ENCODE measurements at places on chromosomes 5 and 9.

GRCh38 chr5:91020065-91020800 is 362.9 kb downstream of the ARRDC3 start:
- no peak for DNase-seq

DNA sequence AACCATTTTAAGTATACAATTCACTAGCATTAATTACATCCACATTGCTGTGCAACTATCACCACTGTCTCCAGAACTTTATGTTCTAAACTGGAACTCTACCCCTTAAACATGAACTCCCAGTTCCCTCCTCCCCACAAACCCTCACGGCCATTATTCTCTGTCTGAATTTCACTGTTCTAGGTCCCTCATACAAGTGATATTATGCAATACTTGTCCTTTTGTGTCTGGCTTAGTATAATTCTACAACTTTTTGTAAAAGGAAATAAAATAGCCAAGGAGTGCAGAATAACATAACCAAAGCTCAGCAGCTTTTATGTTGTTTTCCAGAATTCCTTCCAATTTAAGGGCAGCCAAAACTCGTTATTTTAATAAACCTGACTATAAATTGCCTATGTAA is 53.2 kb downstream of the NAA35 start:
- DNase-seq: no peak

GRCh38 chr9:81416476-81417298 is 272.7 kb downstream of the TLE1 start:
- no peak for DNase-seq

DNA sequence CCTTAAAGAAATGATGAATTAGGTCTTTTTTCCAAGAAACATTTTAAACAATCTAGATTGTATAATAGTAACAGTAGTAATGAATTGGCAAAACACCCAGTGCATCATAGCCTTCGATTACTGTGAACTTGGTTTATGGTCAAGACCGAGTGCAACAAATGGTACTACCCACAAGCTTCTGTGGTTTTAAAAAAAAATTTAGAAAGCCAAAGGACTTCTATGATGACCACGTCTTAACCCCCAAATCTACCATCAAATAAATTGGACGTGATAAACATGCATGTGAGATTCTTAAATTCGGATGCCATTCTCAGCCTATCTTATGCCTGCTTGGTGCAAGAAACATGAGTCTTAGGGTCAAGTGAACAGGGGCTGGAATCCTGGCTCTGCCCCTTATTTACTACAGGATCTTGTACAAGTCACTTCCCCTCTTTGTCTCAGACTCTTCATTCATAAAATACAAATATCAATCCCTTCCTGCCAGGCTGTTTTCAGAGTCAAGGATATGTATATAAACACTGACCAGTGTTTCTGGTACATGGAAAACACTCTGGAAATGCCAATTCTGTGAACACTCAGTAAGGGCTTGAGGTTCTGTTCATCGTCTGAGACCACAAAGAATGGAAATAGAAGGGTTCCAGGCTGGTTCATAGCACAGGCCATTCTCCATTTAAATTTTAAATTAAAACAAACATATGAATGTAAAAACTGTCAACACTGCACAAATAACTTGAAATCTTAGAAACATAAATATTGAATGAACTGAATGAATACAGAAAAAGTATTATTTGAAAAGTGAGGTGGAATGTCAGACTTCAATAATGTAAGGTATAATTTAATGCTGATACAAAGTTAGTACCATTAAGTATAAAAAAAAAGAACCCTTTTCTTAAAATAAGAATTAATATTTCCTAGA is 107.8 kb downstream of the NR6A1 start:
- DNase-seq: no peak

GRCh38 chr9:130143279-130143893 is 28.8 kb upstream of the NCS1 start:
- DNase-seq: no peak

DNA sequence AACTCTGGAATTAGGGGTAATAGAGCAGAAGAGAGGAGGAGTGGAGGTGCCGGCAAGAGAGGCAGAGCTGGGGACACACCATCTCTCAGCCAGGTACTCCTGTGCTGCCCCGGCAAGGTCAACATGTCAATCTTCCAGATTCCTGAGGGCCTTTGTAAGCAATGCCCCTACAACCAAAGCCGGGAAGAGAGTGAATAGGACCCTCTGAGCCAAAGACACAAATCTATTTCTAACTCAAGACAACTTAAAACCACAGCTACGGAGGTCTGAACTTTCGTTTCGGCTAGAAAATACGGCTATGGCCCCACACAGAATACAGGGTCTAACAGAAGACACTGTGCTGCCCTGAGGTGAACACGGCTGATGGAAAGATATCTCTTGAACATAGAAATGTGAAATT is 66.6 kb downstream of the SERINC5 start:
- DNase-seq: no peak

DNA sequence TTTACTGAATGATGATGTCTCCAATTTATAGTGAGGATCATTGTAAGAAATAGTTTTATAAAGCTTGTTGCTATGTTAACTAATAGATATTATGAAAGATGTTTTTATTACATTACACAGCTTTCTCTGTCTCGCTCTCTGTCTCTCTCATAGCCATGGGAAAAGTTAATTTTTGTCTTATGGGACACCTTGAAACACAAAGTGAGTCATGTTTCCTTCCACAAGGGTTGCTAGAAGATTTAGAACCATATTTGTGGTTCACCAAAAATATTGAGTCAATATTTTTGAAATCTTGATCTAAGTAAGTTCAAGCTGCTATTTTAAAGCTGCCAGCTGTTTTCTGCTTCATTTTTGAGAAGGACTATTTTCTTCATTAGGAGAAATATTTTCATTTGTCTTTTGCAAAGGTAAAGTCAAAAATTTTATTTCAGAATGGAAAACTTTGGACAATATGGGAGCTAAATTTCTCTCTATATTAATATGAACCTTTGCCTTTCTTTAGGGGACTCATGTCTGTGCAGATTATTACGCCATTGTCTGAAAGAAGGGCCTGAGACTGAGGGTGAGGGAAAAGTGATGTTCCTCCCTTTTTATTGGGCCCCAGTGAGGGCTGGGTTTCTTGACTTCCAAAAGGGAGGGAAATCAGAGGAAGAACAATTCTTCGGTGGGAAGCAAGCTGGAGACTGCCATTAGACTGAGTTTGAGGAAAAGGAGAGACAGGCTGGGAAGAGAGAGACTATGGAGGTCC is 87.9 kb upstream of the SLC24A2 start:
- no peak for DNase-seq

- no peak for DNase-seq
These were observed 38.6 kb downstream of the SH3RF2 start for GRCh38 chr5:145975001-145975360.

GRCh38 chr5:54516051-54516655 is 1.4 kb upstream of the SNX18 start:
- no peak for DNase-seq

GRCh38 chr5:91730026-91730425 is 346.9 kb upstream of the ARRDC3 start:
- no peak for DNase-seq

GRCh38 chr9:126985870-126986498 is 71.4 kb downstream of the RALGPS1 start:
- DNase-seq: peak; percentile 60

DNA sequence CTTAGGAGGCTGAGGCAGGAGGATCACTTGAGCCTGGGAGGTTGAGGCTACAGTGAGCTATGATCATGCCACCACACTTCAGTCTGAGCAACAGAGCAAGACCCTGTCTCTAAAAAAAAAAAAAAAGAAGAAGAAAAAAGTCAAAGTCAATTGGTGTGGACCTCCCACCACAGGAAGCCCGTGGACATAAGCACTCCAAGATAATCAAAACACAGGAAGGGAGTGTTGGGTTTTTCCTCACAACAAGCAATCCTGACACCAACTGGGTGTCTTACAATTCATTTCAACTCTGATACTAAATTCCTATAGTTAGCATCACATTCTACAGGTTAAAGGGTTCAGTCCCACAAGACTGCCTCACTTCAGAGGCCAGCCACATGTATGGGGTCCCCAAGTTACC is 70.7 kb downstream of the PDE6A start:
- no peak for DNase-seq
